ENCODE measurements at places on chromosomes 7 and 10.

DNA sequence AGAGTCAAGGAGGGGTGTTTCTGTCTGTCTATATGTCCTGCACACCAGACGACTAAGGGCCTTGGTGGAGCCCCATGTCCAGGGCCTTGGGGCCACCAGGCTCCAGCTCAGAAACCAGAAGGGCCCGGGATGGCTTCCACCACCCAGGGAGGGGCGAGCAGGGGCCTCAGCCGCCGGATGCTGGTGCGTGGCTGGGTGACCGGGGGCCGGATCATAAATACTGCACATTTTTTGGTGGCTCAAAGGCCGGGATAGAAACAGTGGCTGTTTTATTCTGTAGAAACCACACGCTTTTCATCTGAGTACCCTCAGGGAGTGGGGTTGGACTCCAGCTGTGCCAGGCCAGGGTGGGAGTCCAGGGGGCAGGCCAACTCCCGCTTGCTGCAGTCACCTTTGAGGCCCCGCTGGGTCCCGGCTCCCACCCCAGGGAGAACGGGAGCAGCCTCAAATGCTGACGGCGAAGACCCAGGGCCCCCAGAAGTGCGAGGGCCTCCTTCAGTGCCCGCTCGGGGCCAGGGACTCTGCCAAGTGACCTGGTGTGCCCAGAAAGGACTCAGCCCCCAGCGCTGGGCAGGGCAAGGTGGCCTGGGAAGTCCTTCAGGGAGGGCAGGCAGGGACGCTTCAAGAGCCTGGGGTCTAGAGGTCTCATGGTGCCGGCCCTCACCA lies 28.2 kb downstream of the PDGFA start:
- no peak for DNase-seq

DNA sequence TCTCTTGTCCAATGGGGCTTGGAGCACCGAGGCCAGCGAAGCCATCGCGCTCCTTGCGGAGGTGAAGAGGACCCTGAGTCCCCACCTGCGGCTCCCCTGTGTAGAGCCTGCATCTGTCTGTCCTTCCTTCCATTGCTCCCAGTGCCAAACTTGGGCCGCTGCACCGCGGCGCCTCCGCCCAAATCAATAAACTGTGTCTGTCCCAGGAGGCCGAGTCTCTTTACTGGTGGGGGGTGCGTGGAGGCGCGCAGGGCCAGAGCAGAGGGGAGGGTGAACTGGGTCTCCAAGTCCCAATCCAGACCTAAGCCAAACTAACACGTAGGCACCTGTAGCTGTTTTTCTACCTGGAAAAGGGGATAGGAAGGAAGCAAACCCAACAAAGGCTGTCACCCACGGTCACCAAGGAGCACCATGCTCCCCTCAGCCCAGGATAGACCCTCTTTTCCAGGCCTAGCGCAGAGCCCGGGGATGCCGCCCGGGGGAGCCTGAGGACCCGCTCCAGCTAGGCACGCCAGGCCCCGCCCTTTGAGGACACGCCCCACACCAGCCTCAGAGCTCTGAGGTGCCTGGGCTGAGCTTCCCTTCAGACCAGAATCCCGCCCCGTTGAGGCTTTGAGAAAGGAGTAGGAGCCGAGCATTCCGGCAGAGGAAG lies 1.2 kb upstream of the CHAT start:
- DNase-seq, result no peak

DNA sequence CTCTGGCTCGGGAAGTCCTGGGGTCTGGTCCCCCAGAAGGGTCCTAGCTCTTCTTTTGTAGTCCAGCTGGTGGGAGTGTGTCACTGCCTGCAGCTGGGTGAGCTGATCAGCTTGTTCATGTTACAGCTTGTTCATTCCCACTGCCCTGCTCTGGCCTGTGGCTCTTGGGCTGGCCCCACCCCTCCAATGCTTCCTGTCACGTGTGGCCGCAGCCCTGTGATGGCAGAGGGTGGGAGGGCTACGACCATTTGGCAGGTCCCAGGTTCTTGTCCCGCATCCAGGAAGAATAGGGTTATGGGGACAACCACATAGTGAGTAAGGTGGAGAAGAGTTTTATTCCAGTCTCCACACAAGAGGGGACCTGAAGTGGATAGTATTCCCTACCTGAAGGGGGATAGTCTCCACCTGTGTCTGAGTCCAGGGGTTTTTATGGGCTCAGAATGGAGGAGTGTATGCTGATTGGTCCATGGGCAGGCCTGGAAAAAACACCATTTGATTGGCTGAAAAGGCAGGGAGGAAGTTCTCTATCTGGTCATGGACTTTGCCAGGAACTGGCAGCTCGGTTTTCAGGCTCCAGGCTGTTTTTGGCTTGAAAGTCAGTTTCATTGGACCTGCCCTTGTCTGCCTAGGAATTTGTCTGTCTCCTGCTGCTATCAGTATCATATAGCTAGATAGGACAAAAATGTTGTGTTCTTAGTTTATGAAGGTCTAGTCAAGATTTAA lies 13.1 kb downstream of the SDHAF3 start:
- no peak for DNase-seq

GRCh38 chr10:48799341-48800006 lies 114.8 kb downstream of the WDFY4 start:
- peak; percentile 87 for DNase-seq

- DNase-seq, result no peak
Observed at GRCh38 chr10:75972491-75973276, 541.3 kb downstream of the LRMDA start.

DNA sequence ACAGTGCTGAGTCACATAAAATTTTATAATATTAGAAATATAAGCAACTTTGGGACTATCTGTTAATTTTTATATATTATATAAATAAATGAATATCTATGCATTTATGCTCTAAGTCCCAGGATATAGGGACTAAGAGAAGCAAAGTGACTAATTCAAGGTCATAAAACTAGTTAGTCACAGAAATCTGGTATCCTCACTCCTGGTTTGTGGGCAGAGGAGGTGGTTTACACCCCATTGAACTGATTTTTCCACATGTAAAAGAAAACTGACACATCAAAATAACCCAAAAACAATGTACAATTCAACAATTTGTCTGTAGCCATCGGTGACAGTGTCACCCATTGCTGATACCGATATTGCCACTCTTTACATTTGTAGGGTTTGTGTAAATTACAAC lies 3.0 kb downstream of the PCLO start:
- DNase-seq, result no peak

- DNase-seq, result no peak
Observed at GRCh38 chr10:68871731-68872342, 29.3 kb upstream of the DDX50 start.

DNA sequence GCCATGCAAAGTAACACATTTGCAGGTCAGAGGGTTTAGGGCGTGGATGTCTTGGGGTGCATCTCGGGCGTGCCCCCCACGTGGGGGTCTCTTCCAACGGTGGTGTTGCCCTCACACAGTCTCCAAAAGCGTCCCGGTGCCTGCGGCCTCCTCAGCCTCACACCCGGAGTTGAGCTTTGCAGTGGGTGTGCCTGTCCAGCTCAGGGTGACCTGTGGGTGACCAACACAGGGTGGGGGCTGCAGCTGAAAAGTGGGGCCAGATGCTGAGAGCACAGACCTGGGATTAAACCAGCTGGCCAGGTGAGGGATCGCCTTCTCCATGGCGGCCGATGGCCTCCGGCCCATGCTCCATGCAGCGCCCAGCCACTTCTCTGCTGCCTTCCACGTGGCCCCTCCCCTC lies 63.1 kb downstream of the PWWP2B start:
- no peak for DNase-seq

DNA sequence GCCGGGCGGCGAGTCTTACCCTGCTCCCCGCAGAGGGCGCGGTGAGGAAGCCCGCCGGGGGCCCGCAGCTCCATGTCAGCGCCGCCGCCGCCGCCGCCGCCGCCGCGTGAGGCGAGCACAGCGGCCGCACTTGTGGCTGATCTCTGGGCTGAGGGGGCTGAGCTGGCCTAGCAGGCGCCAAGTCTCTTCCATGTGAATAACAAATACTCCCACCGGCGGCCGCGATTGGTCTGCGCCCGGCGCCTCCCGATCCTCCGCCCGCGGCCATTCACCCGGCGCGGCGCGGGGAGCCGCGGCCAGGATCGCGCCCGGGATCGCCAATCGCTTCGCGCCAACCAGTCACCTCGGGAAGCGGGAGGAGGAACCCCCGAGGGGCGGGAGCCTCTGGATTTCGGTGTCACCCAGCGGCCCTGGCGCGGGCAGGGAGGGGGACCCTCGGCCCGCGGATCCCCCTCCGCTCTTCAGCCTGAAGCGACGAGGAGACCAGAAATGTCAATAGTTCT lies at the start of gene GRM8:
Gene GRM8 (minus strand): TSS at position 164 of the 503 bp plus-strand sequence.
- DNase-seq, result peak; percentile 20

DNA sequence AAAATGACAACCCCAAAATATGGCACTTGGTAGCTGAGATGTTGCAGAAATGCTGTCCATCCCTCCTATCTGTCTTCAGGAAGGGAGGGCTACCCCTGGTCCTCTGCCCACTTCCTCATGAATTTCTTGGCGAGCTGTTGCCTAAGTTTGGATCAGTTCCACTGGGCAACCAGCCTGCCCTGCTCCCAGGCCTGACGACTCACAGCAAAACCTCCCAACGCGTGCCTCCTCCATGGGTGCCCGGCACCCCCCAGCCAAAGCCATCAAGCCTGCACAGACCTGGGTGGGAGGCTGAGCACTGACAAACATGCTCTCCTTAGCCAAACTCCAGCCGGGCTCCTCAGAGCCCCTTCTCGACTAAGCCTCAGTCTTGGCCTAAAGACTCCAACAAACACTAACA lies 8.9 kb downstream of the VSTM4 start:
- peak; percentile 13 for DNase-seq

- peak; percentile 1 for DNase-seq
Observed at GRCh38 chr7:17307558-17307957, 9.1 kb downstream of the AHR start.

DNA sequence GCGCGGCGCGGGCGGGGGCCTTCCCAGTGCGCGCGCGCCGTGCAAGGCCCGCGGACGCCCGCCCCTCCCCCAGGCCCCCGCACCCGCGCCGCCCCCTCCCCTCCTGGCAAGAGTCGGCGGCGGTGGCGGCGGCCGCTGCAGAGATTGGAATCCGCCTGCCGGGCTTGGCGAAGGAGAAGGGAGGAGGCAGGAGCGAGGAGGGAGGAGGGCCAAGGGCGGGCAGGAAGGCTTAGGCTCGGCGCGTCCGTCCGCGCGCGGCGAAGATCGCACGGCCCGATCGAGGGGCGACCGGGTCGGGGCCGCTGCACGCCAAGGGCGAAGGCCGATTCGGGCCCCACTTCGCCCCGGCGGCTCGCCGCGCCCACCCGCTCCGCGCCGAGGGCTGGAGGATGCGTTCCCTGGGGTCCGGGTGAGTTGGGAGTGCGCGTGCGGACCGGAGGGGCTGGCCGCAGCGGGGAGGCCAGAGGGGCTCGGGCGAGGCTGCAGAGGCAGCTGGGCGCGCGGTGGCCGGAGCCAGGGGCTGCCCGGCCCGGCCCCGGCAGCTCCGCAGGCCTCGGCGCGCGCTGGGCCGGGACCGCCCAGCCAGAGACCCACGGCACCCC lies at the start of gene BMPR1A:
Gene BMPR1A (plus strand): TSS at position 109 of the 602 bp plus-strand sequence. CDS start 119,400 bp downstream, outside the sequence.
- peak; percentile 32 for DNase-seq

GRCh38 chr7:136139417-136139816 lies 162.3 kb upstream of the MTPN start:
- DNase-seq, result no peak

DNA sequence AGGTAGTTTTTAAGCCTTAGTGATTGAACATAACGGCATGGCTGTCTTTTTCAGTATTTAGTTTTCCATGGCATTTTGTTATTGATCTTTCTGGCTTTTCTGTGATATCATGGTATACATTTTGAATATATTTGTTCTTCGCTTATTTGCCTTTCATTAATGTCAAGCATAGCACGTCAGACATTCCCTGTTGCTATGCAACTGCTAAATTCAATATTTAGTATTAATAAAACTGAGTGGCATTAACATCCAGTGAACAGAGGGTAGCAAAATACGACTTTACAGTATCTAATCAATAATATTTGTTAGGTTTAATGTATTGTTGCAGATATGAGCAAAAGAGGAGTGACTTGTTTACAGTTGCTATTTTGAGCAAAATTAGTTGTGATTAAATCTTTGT lies 72.5 kb downstream of the LCOR start:
- DNase-seq, result no peak

DNA sequence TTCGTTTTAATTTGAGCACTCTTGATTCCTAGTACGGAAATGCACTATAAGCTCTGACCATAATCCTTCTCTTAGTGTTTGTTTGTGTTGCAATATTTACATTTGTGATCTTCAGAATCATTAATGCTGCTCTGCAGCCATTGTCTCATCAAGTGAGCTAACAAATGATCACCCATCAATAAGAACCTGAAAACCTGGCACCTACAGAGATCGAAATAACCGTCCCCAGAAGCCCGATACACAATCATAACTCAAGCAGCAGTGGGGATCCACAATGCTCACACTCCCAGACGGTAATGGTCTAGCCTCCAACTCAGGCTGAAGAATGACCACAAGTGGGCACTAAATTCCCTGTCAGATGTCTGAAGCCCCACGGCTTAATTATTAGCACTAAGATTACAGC lies 156.0 kb upstream of the NFE2L3 start:
- DNase-seq, result peak; percentile 5

GRCh38 chr7:135209225-135209834 lies 2.0 kb downstream of the WDR91 start:
- DNase-seq, result peak; percentile 54

- no peak for DNase-seq
Observed at GRCh38 chr10:71968553-71969474, 4.6 kb downstream of the CHST3 start.

Measured in suppressor macrophage treated with lipopolysaccharide for 1 hour (primary cell).